ENCODE measurements at places on chromosomes 7 and 10.

- no peak for DNase-seq
These were observed 5.0 kb downstream of the PRKAG2 start for GRCh38 chr7:151871904-151872303.

DNA sequence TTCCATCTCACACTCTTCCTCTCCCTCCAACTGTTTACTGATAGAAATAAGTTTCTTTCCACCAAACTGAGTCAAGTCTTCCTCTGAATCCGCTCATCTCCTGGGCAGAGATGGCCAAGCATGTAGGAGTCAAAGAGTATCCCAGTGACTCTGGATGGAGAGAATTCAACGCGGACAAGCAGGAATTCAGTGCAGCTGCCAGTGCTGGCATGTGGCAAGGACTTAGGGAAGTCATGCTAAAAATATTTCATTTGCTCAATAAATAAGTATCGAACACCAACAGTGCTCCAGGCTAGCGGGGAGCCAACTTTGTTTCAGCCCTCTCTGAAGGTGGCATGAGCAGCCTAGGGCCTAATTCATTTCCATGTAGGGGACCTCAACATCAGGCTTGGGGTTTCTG is 351.6 kb upstream of the ZMIZ1 start:
- no peak for DNase-seq

DNA sequence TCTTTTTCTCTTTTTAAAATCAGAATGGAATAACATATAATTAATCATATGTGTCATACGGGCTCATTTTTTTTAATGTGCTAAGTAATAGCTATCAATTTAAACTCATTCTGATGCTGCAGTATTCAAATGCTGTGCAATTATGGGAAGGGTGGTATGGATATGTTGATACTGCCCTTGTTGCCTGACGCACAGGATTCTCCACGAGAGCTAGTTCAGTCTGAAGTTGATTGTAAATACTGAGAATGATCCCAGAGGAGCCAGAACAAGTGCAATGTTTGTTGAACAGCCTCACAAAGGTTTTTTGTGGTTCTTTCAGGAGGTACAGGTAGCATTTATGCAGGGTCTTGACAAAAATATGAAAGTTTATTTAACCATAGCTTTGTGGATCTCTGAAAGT is 13.4 kb downstream of the NPY start:
- no peak for DNase-seq

GRCh38 chr10:70816220-70816894 is 609 bp downstream of the SGPL1 start:
- peak; percentile 33 for DNase-seq

- no peak for DNase-seq
These were observed 38.6 kb downstream of the MYO3A start for GRCh38 chr10:25972631-25973030.

DNA sequence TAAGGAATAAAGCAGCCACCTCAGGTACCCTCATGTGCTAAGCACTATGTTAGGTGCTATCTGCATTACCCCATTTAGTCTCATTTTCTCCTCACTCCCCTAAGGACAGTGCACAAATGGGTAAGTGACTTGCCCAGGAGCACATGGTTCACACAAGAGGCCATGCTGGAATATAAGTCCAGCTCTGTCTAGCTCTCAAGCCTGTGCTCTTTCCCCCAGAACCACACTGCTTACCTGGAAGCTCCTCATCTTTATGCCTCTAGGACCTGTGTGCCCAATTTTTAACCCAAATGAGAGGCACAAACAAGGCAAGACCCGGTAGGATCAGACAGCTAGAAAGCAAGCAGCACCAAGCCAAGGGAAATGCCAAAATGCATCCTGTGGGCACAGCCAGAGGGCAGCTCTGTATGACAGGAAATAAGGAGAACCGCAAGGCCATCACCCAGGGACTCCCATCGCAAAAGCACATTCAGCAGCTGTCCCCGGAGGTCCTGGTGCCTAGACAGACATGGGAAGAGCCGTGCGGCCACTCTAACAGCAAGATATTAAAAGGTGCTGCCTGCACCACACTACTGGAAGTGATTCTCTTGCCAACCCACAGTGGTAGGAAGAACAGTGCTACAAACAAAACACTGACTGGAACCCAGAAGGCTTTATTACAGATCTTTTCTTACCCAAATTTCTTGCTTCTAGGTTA is 88.1 kb downstream of the GSAP start:
- DNase-seq = no peak

DNA sequence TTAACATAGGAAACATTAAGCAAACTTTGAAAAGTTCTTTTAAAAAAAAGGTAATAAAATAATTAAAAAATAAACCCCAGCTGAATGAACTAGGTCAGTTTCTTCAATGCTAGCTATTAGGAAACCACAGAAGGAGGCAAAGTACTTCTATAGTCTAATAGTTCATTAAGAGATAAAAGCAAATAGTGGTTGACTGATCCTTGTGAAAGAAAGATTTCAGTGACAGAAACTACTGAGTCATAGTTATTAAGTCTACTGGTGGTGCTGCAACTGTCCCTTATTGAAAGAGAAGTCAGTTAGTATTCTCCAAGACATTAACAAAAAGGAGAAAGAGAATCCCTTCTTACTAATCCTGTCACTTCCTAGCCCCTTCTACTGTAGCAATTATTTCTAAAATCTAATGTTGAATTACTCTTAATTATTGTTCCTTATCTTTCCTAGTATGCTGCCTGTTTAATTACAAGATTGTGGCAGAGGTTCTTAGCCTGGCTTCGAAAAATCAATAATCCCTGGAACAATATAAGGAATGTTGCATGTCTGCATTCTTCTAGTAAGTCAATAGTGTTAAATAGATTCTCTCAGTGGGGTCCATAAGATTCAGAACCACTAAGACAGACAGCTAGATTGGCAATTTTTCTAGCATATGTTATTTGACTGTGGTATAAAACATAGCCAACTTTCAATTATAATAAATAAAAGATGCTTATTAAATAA is 18.2 kb downstream of the TCTN3 start:
- no peak for DNase-seq

GRCh38 chr10:46220872-46221538 is 65.8 kb upstream of the ANTXRL start:
- no peak for DNase-seq

DNA sequence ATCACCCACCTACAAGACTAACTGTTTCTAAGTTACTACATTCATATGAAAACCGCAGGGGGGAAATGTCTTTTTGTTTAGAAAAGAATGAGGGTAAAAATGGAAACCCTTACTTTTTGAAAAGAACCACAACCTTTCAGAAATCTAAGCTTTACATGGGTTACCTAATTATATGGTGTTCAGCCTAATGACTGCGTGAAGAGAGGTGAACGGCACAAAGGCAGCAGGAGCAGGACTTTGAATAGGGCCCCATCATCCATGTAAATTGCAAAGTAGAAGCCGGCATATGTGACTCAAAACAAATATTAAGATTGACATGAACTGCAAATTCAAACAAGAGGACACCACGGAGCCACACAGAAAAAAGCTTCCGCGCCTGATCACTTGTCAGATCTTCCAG is 25.1 kb downstream of the NEBL start:
- no peak for DNase-seq

GRCh38 chr10:34954142-34954541 is 136.0 kb downstream of the CUL2 start:
- DNase-seq = no peak

GRCh38 chr7:75984130-75985008 is 10.0 kb downstream of the TMEM120A start:
- no peak for DNase-seq

- DNase-seq = no peak
These were observed 519.6 kb downstream of the PTPRN2 start for GRCh38 chr7:158067931-158068482.

DNA sequence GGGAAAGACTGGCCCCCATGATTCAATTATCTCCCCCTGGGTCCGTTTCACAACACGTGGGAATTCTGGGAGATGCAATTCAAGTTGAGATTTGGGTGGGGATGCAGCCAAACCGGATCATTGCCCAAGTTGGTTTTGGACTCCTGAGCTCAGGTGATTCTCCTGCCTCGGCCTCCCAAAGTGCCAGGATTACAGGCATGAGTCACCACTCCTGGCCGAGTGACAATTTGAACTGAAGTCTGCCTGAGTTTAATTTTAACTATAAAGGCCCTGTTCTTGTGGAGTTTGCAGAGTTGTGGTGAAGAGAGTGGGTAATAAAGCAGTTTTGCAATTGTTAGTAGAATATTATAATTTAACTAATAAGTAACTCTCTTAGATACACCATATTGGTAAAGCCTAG is 78.3 kb downstream of the GALNT17 start:
- DNase-seq = no peak

GRCh38 chr7:98500764-98501163 is 99.9 kb upstream of the BAIAP2L1 start:
- no peak for DNase-seq

DNA sequence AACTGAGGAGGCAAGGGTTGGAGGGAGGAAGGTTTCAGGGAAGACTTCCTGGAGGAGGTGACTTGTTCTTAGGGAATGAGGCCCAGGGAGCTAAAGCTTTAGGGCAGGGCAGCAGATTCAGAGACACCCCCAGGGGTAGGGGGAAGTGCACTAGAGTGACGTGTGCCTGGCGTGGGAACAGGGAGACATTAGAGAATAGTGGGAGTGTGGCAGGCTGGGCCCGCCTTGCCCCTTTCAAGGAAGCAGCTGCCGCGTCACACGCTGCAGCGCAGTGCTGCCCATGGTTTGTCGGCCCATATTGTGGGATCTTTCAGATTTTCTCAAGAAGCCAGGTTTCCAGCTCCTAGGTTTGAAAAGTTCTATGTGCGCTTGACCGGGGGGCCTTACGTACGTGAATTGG is 139.4 kb downstream of the LHPP start:
- DNase-seq = no peak

DNA sequence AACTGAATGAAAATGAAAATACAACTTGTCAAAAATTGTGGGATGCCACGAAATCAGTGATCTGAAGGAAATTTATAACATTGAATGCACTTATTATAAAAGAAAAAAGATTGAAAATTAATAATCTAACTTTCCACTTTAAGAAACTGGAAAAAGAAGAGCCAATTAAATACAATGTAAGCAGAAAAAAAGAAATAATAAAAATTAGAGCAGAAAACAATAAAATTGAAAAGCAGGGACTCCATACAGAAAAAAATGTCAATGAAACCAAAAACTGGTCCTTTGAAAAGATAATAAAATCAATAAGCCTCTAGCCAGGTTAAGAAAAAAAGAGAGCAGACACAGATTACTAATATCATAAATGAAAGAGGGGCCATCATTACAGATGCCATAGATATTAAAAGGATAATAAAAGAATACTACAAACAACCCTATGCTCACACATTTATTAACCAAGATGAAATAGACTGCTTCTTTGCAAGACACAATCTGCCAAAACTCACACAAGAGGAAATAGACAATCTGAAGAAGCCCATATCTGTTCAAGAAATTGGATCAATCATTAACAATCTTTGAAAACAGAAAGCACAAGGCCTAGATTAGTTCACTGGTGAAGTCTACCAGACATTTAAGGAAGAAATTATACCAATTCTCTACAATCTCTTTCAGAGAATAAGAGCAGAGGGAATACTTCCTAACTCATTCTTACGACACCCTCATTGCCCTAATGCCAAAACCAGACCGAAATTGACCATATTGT is 233.8 kb upstream of the NEBL start:
- DNase-seq = no peak

Measured in amygdala (tissue), 56 donors.